ENCODE measurements at places on chromosomes 7 and 10. TPM values are rescaled to one million over a fixed set of nuclear protein-coding genes. Genes with fewer than 3 reads are reported as not detected.

DNA sequence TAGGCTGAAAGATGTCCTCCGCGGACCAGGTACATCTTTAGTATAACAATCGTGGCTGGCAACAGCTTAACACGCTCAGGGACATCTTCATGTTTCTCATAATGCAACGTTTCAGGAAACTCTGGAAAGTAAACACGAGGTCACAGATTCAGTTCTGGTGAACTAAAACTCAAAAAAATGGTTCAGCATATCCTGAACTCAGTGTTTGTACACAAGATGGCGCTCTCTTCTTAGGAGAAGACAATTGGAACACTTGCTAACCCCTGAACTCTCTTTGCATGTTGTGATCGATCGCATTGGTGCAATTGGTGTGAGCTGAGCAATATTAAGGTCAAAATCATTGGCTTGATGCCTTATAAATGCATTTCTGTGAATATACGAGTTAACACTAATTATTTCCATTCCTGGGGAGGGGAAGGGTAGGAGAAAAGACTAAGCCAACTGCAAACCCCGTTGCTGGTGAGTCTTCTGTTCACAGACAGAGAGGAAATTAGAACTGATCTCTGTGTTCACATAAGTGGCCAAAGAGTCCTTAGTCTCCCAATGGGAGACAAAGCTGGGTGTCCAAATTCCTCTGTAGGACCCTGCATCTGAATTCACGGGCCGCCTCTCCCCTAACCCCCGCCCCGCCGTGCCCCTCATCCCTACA lies 52.6 kb upstream of the FAM180A start:
- DNase-seq, result peak; percentile 78

GRCh38 chr7:69941077-69941651 lies 342.9 kb downstream of the AUTS2 start:
- DNase-seq, result no peak

The SMO gene
- total RNA-seq, result not detected

GRCh38 chr10:69241575-69241974 lies 21.4 kb downstream of the HKDC1 start:
- no peak for DNase-seq

The COBL gene
- 7.6 TPM for total RNA-seq

The MOGAT3 gene
- total RNA-seq, result 8.2 TPM

The CEP55 gene
- total RNA-seq, result 42.0 TPM

DNA sequence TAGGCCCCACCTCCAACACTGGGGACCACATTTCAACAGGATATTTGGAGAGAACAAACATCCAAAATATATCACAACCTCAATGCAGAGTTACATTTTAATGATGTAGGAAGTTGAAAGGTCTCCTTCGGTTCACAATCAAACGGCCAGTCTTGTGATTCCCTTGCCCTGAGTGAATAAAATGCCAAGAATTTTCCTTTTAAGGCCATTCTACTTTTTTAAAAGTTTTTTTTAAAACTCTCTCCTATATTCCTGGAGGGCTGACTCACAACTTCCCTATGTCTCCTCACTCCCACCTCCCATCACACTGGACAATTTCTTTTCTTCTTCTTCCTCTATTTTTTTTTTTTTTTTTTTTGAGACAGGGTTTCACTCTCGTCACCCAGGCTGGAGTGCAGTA lies 693.6 kb upstream of the AUTS2 start:
- no peak for DNase-seq

- DNase-seq, result no peak
Observed at GRCh38 chr7:115475206-115475605, 553.3 kb downstream of the MDFIC start.

DNA sequence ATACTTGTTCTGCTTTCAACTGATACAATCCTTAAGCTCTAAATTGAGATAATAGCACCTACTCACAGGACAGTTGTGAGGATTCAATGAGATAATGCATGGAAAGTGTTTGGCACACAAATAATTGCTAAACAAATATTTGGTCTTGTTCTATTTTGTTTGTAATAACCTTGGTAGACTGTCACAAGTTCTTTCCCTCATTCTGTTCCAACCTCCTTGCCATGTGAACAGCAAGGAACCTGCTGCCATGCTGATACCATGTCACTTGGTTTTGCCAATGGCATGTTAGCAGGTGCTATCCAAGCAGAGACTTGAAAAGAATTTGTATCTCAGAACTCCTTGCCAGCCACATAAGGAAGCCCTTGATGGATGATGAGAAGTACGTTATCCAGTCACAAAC lies 24.8 kb upstream of the TECTB start:
- DNase-seq, result no peak

DNA sequence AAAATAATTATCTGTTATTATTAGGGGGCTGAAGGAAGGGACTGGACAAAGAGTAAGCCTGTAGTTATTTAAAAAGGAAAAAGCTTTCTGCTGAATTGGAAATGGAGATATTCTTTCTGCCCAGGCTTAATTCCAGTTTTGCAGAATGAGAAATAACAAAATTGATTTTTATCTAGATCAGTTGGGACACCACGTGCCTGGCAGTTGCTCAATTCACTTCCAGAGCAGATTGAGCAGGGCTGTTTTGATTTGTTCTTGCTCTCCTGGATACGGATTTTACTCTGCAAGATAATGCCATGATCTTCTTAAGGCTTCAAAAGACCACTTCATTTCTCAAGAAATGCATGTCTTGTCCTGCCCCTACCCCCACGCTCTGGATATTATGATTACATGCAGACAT lies 524.3 kb downstream of the TCERG1L start:
- DNase-seq, result no peak

DNA sequence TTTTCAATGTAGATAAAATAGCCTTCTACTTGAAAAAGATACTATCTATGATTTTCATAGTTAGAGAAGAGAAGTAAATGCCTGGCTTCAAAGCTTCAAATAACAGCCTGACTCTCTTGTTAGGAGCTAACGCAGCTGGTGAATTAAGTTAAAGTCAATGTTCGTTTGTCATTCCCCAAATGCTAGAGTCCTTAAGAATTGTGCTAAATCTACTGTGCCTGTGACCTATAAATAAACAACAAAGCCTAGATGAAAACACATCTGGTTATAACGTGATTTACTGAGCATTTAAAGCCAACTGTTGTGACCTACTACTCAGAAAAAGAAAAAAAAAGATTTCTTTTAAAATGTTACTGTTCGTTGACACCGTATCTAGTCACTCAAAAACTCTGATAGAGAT lies 134.7 kb downstream of the POLR1F start:
- no peak for DNase-seq

DNA sequence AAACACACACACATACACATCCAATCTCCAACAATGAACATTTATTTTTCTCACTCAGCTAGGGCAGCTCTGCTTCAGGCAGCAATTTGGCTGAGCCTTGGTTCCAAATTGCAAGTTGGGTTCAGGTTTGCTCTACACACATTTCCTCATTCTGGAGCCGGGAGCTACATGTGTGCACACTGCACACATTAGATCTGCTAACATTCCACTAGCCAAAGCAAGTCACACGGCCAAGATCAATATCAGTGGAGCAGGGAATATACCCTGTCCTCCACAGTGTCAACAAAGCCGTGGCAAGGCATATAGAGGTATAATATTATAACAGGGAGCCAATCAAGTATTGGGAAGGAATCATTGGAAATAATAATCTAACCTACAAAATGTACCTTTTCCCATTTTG lies 57.5 kb upstream of the PPP1R3C start:
- no peak for DNase-seq

DNA sequence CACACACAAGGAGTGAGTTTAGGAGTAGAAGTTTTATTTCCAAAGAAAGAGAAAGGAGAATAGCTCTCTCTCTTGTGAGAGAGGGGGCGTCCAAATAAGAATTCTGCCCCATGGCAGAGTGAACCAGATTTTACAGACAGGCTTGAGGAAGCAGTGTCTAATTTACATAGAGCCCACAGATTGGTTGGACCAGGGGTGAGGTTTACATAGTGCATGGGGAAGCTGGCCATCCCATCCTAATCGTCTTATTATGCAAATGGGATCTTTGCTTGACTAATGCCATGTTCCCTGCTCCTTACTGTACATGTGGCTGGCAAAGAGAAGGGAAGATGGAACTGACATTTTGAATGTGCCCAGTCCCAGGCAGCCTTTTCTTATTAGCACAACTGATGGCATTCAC lies 60.0 kb upstream of the ACSM6 start:
- no peak for DNase-seq

DNA sequence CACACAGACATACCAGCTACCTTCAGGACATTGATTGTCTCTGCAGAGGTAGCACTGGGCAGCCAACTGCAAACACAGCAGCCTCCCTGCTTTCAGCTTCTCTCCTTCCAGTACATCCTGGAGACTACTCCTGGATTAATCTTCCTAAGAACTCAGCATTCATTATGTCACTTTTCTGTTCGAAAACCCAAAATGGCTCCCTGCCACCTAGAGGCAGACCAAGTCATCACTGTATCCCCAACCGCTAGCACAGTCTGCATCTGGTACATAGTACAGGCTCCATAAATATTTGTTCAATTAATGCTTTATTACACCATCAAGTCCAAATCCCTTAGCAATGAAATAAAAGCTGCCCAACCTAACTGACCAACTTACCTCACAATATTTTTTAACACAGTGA lies 5.0 kb upstream of the SEC31B start:
- DNase-seq, result no peak

DNA sequence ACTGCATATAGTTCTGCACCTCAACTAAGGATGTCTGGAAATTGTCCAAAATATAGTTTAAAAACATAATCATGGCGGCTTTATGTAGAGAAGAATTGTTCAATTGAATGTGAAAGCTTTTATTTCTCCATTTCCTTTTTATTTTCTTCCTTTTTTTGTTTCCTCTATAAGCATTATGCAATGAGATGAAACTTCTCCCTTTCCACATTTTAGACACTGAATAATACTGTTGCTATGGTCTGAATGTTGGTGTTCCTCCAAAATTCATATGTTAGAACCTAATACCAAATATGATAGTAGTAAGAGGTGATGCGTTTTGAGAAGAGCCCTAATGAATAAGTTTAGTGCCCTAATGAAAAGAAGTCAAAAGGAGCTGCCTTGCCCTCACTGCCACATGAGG lies 175.0 kb downstream of the RNLS start:
- no peak for DNase-seq

- DNase-seq, result peak; percentile 75
Observed at GRCh38 chr7:116786791-116787443, 75.5 kb upstream of the CAPZA2 start.

- no peak for DNase-seq
Observed at GRCh38 chr10:97771913-97772823, at the start of gene SFRP5. Gene SFRP5 (minus strand): TSS chr10:97771999. CDS start chr10:97771833, 166 bp downstream.

- DNase-seq, result no peak
Observed at GRCh38 chr10:29356931-29357330, 68.1 kb downstream of the LYZL1 start.

DNA sequence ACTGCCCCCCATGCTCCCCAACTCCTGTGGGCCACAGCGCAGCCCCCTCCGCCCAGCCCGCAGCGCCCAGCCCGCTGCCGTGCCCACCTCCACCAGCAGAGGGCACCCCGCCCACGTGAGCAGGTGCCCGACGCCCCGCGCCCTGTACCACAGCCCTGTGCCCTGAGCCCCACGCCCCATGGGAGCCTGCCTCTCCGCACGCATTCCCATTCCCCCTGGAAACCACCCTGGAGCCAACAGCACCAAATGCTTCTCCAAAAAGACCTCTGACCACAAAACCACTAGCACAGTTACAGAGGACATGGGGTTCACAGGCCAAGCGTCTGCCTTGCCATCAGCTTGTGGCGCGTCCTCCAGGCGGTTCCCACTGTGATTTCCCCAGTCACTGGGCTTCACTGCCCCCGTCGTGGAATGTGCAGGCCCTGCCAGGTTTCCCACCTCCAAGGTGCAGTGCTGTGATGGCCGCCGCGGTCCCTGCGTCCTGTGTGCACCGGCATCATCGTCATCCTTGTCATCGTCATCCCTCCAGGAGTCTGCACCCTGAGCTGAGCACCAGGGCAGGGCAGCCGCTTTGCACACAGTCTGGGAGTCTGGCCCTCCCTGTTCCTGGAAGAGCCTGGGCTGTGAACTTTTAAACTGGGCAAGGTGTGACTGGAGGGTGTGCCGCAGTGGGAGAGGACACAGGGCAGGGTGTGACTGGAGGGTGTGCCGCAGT lies 61.7 kb downstream of the PWWP2B start:
- DNase-seq, result peak; percentile 45

DNA sequence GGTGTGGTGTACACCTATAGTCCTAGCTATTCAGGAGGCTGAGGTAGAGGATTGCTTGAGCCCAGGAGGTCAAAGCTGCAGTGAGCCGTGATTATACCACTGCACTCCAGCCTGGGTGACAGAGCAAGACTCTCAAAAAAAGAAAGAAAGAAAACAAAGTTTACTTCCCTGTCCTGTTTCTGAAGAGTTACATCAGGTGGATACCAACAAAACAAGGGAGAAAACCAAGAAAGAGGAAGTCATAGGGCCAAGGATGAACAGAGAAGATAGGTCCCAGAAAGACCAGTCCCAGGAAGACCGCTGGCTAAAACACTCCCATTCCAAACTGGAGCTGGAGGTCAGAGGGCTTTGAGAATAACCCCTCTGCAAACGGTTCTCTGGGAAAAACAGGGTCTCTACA lies 13.5 kb downstream of the MACROH2A2 start:
- no peak for DNase-seq

- DNase-seq, result no peak
Observed at GRCh38 chr7:30159698-30160143, 24.9 kb downstream of the MTURN start.

GRCh38 chr10:100348389-100348927 lies 1.4 kb downstream of the SCD start:
- no peak for DNase-seq

DNA sequence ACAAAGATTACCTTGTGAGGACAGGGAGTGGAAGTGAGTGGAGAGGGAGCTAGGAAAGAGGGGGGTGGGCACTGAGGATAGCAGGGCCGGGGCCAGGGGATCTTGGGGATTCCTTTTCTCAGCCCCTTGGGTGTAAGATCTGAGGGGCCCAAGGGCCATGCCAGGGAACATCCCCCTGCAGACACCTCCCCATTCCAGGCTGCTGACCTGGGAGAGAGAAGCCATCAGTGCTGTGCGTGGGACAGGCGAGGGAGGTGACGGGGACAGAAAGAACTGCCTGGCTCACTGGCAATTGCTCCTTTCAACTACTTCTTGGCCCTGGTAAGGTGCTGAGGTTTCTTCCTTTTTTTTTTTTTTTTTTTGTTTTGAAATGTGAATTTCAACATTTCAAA lies 12.0 kb upstream of the BTBD16 start:
- DNase-seq, result no peak

The EFCAB10 gene
- total RNA-seq, result not detected

GRCh38 chr7:81503771-81504170 lies 266.1 kb downstream of the HGF start:
- no peak for DNase-seq

DNA sequence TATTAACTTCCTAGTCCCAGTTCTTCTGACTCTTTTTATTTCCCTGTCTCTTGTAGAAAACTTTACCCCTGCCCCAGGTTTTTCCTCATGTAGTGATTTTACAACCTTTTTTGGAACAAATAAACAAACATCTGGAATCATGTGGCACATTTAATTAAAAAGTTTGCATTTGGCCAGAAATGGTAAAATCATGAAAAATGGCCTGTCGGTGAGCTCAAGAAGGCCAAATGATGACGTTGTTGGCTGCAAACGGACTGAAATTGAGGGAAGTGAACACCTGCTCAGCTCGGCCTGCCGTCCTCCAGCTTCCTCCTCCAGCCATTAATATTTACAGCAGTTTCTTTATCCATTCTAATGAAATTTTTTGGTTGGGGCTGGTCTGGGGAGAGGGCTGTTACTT lies 902.8 kb downstream of the LRMDA start:
- DNase-seq, result no peak

The SHTN1 gene
- total RNA-seq, result 4.7 TPM
